ENCODE measurements at places on chromosomes 16 and 17. TPM values are rescaled to one million over a fixed set of nuclear protein-coding genes. Genes with fewer than 3 reads are reported as not detected.

GRCh38 chr17:19339341-19339815 is 23.1 kb downstream of the B9D1 start:
- no peak overlapping the region for H3K4me3 ChIP-seq
- H3K36me3 ChIP-seq, result peaks cover 13% of the 10 kb centered on the region
- no peak overlapping the region for H3K27ac ChIP-seq
- H3K27me3 ChIP-seq, result peaks cover 11% of the 10 kb centered on the region
- DNase-seq, result no peak

GRCh38 chr17:50955667-50956120 is 89.5 kb upstream of the TOB1 start:
- DNase-seq, result no peak
- H3K4me1 ChIP-seq, result peaks cover 31% of the 10 kb centered on the region
- H3K27me3 ChIP-seq, result no peaks in the 10 kb centered on the region
- peaks cover 5% of the 10 kb centered on the region for H3K36me3 ChIP-seq
- H3K4me3 ChIP-seq, result no peak overlapping the region
- no peak overlapping the region for H3K27ac ChIP-seq

GRCh38 chr17:6970992-6971391 is 24.9 kb upstream of the ALOX12 start:
- H3K4me3 ChIP-seq, result no peak overlapping the region
- H3K4me1 ChIP-seq, result no peaks in the 10 kb centered on the region
- no peak overlapping the region for H3K27ac ChIP-seq
- no peak for DNase-seq

- DNase-seq, result no peak
- H3K4me1 ChIP-seq, result peaks cover 3% of the 10 kb centered on the region
- H3K4me3 ChIP-seq, result no peak overlapping the region
- H3K36me3 ChIP-seq, result no peaks in the 10 kb centered on the region
These were observed 63.3 kb downstream of the TMEM235 start for GRCh38 chr17:78294776-78295175.

Gene KREMEN2
- not detected for total RNA-seq

Gene AATK
- total RNA-seq, result 7.7 TPM

Gene TMEM238L
- not detected for total RNA-seq

Measured in endothelial cell (in vitro differentiated cells).